ENCODE measurements at places on chromosomes 5 and 9. TPM values are rescaled to one million over a fixed set of nuclear protein-coding genes. Genes with fewer than 3 reads are reported as not detected.

DNA sequence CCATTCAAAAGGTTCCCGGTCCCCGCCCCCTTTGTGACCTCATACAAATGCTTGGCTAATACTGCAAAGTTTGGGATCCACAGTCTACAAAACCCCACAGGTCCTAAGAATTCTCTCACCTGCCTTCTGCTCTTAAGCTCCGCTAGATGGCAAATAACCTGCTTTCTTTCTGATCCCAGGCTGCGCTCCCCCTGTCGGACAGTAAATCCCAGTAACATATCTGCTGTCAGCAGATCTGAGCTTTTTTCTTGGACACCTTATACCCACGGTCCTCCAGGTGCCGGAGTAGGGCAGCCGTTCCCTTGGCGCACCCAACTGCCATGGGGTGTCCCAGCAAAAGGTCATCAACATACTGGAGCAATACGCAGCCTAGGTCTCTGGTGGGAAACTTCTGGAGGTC lies 39.0 kb upstream of the PPP1R26 start:
- no peak for ATAC-seq

DNA sequence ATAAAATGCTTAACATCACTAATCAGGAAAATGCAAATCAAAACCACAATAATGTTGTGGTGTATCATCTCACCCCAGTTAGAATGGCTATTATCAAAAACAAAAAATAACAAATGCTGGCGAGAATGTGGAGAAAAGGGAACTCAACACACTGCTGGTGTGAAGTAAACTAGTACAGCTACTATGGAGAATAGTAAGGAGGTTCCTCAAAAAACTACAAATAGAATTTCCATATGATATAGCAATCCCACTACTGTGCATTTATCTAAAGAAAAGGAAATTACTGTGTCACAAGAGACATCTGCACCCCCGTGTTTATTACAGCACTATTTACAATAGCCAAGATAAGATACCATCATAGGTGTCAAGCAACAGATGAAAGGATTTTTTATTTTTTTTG lies 214.5 kb upstream of the RASA1 start:
- ATAC-seq: no peak

GRCh38 chr5:120043431-120043830 lies 414.1 kb downstream of the FAM170A start:
- no peak for ATAC-seq

DNA sequence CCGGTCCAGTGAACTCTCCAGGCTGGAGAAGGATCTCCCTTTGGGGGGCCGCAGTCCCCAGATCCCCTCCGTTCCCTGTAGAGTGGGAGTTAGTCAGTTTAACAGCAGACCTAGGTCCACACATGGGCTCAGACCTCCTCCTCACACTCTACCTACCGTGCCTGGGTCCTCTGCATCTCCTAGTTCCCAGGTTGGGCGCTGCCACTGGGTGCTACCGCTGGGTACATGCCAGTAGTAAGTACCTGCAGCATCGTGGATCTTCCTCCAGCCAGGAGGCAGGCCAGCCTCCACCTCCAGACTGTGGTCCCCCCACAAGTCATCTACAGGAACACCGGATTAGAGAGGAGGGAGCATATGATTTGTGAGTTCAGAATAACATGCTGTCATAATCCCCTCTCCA lies 802 bp downstream of the APBB3 start:
- ATAC-seq: no peak

DNA sequence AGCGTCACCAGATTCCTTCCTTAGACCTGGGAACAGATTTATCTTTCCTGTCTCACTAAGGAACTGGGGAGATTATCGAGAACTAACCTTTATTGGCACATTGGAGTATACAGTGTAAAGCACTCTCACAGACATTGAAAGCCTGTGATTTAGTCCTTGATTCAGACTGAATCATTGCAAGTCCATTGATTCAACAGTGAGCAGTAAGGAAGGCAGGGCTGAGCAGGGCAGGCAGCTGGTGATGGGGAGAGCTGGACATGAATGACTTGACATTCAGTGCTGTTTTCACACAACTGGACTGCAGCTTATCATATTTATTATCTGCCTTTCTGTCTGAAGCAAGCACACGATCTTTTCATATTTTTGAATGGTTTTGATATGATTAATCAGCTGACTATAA lies 16.2 kb downstream of the ISOC1 start:
- ATAC-seq: no peak

PRRT1B gene
- total RNA-seq: not detected

IL3 gene
- total RNA-seq: not detected

FGFR4 gene
- total RNA-seq: 7.4 TPM

DNA sequence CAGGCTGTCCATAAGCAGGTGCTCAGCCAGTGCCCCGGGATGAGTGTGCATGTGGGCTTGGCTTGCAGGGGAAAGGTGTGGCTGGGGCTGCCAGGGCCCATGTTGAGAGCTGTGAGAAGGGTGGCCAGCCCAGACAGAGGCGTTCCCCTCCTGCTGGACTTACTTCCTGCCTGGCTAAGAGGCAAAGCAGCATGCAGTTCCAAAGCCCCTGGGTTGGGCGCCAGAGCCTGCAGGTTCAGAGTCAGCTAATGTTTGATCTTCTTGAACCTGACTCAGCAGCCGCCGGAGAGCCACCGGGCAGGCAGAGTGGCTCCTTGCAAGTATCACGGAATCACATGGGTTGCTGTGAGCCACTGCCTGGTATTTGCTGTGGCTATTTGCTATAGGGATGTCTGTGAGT lies 168.4 kb upstream of the MAP1B start:
- no peak for ATAC-seq

DNA sequence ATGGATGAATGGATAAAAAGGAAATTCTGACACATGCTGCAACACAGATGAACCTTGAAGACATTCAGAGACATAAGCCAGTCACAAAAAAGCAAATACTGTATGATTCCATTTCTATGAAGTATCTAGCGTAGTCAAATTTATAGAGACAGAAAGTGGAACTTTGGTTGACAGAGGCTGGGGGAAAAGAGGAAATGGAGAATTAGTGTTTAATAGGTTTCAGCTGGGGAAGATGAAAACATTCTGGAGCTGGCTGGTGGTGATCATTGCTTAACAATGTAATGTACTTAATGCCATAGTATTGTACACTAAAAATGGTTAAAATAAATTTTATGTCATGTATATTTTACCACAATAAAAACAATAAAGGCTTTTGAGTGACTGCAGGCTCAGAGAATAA lies 24.2 kb downstream of the PPIC start:
- no peak for ATAC-seq

- ATAC-seq: no peak
Measured at GRCh38 chr9:90420768-90421513, 221.7 kb downstream of the DIRAS2 start.

DNA sequence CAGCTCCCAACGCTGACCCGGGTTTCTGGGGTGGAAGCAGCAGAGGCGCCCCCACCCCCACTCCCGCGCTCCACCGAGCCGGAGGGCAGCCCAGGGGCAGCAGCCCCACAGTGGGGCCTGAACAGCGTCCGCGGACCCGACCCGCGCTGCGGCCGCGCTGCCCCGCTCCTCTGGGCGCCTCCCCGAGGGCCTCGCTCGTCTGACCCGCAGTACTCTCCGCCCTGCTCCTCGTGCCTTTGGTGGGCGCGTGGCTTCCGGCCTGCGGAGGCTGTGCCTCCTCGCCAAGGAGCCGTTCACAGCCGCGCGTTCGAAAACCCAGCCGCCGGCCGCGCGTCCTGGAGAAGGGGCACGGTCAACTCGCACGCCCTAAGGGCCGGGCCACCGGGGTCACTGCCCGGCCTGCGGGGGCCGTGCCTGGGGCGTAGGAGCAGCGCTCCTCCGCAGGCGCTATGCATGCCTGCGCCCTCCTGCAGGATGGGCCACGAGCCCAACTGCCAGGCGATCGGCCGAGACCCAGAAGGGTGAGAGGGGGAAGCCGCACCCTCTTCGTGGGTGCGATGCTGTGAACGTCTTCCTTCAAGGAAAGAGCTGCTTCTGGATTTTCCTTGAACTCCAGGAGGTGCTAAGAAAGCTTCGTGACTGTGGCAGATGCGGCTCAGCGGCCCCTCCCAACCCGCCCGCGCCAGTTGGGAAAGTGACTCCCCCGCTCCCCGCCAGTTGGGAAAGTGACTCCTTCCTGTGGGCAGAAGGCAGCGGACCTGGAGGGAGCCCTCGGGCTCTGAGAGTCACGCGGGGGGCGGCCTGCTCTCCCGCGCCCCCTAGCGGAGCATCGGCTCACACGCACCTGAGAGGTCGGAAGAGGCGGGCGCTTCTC lies 82.7 kb downstream of the HSD17B3 start:
- ATAC-seq: peak; percentile 13

PCDHA1 gene
- not detected for total RNA-seq

- ATAC-seq: peak; percentile 34
Measured at GRCh38 chr5:97501965-97502305, 318.9 kb upstream of the RIOK2 start.

GRCh38 chr5:100746730-100747129 lies 156.4 kb downstream of the ST8SIA4 start:
- no peak for ATAC-seq

- ATAC-seq: no peak
Measured at GRCh38 chr9:106889061-106889590, 26.2 kb downstream of the ZNF462 start.

LYSMD3 gene
- 23.2 TPM for total RNA-seq

DNA sequence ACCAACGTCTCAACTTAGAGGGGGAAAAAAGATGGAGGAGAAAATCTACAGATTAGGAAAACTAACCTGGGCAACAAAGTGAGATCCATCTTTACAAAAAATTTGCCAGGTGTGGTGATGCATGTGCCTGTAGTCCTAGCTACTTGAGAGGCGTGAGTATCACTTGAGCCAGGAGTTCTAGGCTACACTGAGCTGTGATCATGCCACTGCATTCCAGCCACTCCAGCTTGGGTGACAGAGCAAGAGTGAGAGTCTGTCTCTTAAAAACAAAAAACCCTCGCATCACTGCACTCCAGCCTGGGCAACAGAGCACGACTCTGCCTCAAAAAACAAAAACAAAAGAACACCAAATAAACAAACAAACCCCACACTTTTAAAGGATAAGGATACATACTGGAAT lies 98.1 kb upstream of the NR5A1 start:
- no peak for ATAC-seq

DNA sequence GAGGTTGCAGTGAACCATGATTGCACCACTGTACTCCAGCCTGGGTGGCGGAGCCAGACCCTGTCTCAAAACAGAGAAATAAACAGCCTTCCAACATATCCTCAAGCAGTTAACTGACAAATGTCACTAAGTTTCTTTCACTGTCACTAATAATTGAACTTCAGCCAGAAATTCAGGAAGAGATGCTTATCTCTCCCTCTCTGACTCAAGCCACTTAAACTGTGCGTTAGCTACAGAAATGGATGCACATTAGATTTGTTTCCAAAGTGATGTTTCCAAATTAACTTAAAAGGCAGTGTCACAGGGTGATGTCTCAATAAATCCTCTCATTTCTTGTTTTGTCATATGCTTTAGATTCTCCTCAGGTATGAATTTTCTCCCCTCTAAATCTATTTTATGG lies 164.9 kb downstream of the KDM4C start:
- ATAC-seq: no peak

DNA sequence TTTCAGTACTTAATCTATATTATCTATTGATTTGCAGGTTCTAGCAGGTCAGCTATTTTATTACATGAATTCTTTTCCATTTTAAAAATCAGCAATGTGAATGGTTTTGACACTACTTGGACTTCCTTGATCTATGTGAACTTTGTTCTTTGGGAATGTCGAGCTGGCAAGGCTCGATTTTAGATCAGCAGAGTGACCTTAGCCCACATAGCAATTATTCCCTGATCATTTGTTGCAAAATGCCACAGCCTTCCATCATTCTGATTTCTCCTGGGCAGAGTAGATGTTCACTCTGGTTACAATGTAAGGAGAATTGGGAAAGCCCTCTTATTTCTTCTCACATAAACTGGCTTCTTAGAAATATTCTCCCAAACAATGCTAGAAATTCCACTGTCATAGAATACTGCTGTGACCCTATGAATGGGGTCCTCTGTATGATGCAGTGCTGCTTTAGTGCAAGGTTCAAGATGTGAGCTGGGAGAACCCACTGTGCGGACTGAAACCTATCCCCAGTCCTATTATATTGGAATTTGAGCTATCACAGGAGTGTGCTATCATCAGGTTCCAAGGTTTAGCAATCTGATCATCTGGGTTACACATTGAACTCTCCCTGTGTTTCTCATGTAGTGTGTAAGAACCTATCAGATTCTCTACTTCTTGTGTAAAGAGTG lies 15.7 kb upstream of the GDA start:
- ATAC-seq: no peak

SPINK5 gene
- total RNA-seq: 0.94 TPM

GRCh38 chr5:125746917-125747316 lies 676.3 kb upstream of the GRAMD2B start:
- no peak for ATAC-seq

QRFP gene
- not detected for total RNA-seq

DNA sequence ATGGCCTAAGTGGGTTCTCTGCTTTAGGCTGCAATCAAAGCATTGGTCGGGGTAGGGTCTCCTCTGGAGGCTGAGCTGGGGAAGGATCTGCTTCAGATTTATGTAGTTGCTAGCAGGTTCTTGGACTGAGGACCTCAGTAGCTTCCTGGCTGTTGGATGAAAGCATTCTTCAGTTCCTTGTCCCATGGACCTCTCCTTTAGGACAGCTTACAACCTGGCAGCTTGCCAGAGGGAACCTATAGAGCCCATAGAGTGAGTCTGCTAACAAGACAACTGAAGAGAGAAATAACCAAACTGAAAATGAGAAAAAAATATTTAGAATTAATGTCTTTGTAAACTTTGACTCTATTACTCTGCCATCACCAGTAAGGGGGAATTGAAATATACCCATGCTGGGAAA lies 12.4 kb downstream of the MRPS30 start:
- ATAC-seq: no peak

LRRTM2 gene
- 0.16 TPM for total RNA-seq

- ATAC-seq: no peak
Measured at GRCh38 chr9:132365986-132366385, 11.2 kb upstream of the SETX start.

IFNK gene
- total RNA-seq: not detected

GRCh38 chr9:136684339-136684738 lies 2.9 kb downstream of the AGPAT2 start:
- no peak for ATAC-seq

- no peak for ATAC-seq
Measured at GRCh38 chr9:75085640-75086039, 2.3 kb downstream of the NMRK1 start.

GRCh38 chr9:133518706-133519449 lies 5.9 kb downstream of the MYMK start:
- no peak for ATAC-seq

MARCOL gene
- total RNA-seq: not detected

GAS1 gene
- total RNA-seq: 79.4 TPM

GRCh38 chr5:5318426-5319190 lies 103.9 kb upstream of the ICE1 start:
- ATAC-seq: no peak

- no peak for ATAC-seq
Measured at GRCh38 chr9:12876872-12877271, 102.1 kb downstream of the LURAP1L start.

GRCh38 chr5:93995126-93995621 lies 253.8 kb upstream of the POU5F2 start:
- no peak for ATAC-seq

GRCh38 chr9:7579351-7579750 lies 220.2 kb downstream of the DMAC1 start:
- ATAC-seq: no peak

Measured in gastroesophageal sphincter (tissue), 4 donors.